ENCODE measurements at places on chromosomes 11 and 22.

DNA sequence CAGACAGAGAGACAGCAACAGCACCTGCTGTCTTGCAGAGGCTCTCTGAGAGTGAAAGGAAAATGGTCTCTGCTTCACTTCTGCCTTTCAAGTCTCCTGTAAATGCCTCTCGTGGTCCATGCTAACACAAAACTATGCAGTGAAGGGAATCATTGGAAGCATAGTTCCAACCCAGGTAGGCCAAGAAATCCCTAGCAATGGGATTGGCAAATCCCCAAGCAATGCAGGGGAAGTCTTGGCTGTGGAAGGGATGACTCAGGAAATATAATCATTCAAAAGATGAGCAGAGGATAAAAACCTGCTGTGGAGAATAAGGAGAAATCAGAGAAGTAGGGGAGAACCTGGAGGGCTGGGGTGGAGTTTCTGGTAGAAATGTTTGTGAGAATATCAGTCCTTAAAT is 216.1 kb upstream of the ZBED5 start:
- no peak for DNase-seq

DNA sequence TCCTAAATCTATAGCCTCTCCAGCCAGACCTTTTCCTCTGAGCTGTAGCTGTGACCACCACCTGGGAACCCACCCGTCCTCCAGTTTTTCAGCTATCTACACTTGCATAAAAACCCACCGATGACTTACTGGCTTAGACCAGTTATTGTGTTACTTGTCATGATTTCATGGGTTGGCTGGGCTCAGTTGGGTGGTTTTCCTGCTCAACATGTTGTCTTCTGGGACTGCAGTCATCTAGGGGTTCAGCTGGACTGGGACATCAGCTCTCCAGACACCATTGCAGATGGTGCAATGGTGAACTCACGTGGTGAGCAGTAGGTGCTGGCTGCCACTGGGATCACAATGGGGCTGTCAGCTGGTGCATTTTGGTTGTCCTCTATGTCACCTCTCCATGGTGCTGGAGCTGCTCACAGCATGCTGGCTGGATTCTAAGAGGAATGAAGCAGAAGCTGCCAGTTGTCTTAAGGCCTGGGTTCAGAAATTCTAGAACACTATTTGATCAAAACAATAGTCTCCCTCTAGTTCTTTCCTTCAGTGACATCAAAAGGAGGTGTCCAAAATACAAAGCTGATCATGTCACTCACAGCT is 1.3 kb upstream of the SYT13 start:
- no peak for DNase-seq

DNA sequence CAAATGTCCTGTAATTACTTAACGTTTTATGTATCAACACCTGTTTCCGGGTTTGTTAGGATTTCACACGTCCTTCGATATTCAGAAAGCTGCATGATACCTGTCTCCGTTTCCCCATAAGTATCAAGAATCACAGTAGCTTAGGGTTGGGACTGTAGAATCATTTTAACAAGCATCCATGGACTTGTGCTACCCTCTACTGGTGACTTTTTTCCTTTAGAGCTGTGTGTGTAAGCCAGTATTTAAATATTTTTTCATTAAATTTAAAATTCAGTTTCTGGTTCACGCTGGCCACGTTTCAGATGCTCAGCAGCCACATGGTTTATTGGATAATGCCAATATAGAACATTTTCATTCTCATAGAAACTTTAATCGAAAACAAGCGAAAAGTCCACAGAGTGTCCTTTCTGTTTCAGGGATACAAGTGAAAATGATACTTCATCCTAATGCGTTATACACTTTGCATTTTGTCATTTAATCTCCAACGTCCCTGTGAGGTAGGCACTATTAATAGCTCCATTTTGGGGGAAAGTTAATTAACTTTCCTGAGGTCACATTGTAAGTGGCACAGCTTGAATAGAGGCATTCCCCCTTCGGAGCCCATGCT is 61.5 kb upstream of the SLC25A18 start:
- no peak for DNase-seq

DNA sequence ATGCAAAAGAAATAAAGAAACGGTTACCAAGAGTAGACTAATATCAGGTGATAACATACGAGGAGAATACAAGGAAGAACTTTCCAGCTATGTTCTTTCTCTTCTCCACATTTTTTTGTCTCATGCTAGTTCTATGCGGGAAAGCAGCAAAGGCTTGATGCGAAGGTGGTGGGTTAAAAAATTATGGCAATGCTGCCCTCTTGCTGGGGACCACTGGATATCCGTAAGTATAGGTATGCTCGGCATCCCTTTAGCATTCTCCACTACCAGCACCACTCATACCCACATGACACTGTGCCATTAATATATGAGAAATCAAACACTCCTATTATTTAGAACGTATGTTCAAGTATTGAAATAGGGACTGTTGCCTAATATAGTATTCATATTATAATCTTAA is 776.4 kb downstream of the LRRC4C start:
- DNase-seq = no peak

- no peak for DNase-seq
These were observed 7.8 kb downstream of the KIRREL3 start for GRCh38 chr11:126992804-126993111.

- DNase-seq = no peak
These were observed 19.9 kb downstream of the TRIM29 start for GRCh38 chr11:120117991-120118390.

GRCh38 chr11:69680688-69681087 is 5.5 kb upstream of the LTO1 start:
- no peak for DNase-seq

- no peak for DNase-seq
These were observed 812 bp upstream of the OR5A2 start for GRCh38 chr11:59427068-59427382.

DNA sequence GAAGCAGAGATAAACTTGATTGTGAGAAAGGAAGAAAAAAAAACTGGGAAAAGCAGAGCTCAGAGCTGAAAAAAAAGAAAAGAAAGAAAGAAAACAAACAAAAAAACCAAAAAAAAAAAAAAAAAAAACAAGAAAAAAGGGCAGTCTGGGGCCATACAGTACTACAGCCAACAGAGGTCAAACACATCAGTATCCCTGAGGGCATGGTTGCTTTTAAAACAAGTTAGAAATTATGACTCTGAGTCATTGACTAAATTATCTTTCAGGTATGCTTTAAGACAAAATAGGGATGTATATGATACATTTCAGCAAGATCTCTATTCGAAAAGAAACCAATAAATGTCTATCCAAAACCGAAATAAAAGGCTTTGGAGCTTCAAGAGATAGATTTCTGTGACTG is 37.1 kb upstream of the TLCD5 start:
- no peak for DNase-seq

DNA sequence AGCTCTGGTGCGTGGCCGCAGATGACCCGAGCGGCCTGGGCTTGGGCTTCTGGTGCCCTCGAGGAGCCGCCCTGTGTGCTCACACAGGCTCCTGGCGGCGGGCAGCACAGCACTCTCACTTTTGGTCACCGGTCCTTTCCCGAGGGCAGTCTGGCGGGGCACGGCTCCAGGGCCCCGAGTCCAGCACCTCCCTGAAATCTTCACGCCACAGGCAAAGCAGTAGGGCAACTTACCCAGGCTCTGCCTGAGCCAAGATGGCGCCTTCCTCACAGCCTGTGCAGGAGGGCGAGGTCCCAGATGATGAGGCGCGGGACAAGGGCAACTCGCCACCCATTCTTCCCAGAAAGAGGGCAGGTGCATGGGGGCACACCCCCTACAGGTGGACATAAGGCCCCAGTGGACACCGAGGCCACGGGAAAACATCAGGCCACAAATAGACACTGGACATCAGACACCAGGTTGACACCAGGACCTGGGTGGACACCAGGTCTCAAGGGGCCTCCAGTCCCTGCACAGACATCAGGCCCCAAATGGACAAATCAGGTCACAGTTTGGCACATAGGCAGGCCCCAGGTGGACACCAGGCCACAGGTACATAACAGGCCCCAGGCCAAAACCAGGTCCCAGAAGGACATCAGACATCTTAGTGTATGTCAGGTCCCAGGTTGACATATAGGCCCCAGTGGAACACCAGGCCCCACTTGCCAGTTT is 57.6 kb upstream of the SEPTIN5 start:
- DNase-seq = no peak

DNA sequence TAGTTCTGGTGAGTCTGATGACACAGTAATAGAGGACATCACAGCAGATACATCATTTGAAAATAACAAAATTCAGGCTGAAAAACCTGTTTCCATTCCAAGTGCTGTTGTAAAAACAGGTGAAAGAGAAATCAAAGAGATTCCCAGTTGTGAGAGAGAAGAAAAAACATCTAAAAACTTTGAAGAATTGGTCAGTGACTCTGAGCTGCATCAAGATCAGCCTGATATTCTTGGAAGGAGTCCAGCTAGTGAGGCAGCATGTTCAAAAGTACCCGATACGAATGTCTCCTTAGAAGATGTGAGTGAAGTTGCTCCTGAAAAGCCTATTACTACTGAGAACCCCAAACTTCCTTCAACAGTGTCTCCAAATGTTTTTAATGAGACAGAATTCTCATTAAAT is 38.7 kb downstream of the RTN3 start:
- no peak for DNase-seq

GRCh38 chr11:13602844-13603243 is 65.6 kb upstream of the FAR1 start:
- DNase-seq = no peak

GRCh38 chr11:57269571-57270021 is 32.5 kb upstream of the APLNR start:
- no peak for DNase-seq

DNA sequence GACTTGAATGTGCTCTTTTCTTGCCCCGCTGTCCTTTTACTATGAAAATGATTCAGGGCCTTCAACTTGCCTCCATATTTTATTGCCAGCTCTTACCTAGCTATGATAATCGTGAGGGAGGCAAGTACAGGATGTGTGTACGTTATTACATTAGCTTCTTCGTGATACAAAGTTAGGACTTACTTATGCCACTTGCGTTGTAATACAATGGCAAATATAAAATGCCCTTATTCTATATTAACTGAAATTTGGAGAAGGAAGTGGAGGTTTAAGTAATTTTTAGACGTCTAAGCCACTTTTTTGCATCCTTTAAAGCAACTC is 10.8 kb upstream of the CCT8L2 start:
- DNase-seq = no peak

- DNase-seq = no peak
These were observed 8.3 kb downstream of the CD44 start for GRCh38 chr11:35147235-35147634.

GRCh38 chr11:46456269-46457001 is 64.9 kb upstream of the CHRM4 start:
- DNase-seq = no peak

DNA sequence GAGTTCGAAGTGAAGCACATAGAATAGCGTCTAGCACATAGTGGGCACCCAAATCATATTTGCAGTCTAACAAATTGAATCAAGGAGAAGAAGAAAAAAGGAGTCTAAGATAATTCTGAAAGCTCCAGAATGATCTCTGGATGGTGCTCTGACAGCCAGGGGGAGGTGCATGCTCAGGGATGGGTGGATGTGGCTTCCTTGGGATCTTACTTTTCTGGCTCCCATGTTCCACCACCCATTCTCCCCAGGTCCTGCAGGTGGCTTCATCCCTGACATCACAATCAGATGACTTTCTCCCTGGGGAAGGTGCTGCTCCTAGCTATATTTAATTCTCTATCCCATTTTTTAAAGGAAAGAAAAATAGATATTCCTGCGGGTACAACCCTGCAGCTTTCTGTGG is 381.9 kb downstream of the CADM1 start:
- DNase-seq = no peak

DNA sequence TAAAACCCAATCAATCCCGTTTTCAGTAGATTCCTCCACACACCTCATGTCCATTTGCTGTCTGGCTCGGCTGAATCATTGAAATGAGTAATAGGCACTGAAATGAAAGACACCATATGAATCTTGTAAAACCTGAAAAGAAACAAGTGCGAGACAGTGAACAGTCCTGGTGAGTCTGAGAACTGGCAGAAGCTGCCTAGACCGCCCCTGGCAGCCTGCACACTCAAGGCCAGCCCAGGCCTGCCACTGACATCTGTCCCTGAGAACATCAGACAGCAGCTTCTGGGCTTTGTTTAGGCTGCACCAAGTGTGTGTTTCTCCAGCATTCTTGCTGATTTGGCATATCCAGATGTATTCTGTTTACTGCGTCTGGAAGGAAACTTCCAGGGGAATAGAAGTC is 44.8 kb downstream of the ENDOD1 start:
- no peak for DNase-seq

- DNase-seq = no peak
These were observed 6.7 kb upstream of the APOL4 start for GRCh38 chr22:36208162-36208765.

- DNase-seq = no peak
These were observed 88.1 kb downstream of the MN1 start for GRCh38 chr22:27713461-27713860.

Measured in activated CD4-positive, alpha-beta T cell treated with anti-CD3 and anti-CD28 coated beads for 1 hour (primary cell).